ENCODE measurements at places on chromosomes 12 and 14. TPM values are rescaled to one million over a fixed set of nuclear protein-coding genes. Genes with fewer than 3 reads are reported as not detected.

- no peak for DNase-seq
These were observed 10.3 kb downstream of the CLMN start for GRCh38 chr14:95309261-95310051.

GRCh38 chr12:50050410-50051098, 6.8 kb upstream of the ASIC1 start:
- DNase-seq = peak; percentile 93

DNA sequence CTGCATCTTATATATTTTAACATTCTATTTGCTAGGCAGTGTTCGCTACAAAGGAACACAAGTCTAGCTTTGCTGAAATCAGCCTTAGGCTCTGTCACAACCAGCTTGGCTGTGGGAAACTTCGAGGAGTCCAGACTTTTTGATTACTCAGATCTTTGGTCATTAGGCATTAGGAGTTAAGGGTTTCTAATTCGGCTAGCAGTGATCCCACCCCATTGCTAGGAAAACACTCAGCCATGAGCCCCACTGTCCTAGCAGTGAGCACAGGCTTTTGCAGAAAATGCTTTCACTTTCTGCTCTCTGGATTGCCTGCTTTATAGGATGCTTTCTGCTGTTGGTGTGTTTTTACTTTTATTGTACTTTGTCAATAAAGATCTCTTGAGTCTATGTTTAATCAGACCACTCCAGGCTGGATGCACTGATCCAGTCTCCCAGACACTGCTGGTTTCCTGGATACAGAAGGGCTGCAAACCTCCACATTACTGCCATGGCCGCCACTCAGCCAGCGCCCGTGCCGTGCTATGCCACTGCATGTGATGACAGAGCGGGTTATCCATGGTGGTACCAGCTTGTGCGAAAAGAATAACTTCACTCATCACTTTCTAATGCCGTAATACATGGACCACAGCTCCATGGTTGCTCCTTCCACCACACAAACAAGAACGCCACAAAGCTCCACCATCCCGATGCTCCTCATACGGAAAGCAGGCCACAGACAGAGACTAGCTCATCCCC, 41.0 kb upstream of the PYGL start:
- no peak for DNase-seq

DNA sequence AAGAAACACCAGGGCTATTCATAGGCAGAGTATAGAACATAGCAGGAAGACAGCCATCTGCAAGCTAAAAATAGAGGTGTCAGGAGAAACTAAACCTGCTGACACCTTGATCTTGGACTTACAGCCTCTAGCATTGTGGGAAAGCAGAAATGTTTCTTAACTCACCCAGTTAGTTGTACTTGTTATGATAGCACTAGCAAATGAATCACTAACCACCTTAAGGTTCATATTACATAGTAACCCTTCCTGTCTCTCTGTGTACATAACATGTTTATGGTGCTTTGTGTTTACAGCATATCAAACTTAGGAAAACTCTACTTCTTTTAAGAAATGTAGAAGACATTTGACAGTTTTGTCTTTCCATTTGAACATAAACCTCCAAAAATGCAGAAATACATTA, 1031.3 kb downstream of the FSCB start:
- DNase-seq = no peak

- DNase-seq = no peak
These were observed 744.9 kb upstream of the MGAT4C start for GRCh38 chr12:87001102-87001501.

DNA sequence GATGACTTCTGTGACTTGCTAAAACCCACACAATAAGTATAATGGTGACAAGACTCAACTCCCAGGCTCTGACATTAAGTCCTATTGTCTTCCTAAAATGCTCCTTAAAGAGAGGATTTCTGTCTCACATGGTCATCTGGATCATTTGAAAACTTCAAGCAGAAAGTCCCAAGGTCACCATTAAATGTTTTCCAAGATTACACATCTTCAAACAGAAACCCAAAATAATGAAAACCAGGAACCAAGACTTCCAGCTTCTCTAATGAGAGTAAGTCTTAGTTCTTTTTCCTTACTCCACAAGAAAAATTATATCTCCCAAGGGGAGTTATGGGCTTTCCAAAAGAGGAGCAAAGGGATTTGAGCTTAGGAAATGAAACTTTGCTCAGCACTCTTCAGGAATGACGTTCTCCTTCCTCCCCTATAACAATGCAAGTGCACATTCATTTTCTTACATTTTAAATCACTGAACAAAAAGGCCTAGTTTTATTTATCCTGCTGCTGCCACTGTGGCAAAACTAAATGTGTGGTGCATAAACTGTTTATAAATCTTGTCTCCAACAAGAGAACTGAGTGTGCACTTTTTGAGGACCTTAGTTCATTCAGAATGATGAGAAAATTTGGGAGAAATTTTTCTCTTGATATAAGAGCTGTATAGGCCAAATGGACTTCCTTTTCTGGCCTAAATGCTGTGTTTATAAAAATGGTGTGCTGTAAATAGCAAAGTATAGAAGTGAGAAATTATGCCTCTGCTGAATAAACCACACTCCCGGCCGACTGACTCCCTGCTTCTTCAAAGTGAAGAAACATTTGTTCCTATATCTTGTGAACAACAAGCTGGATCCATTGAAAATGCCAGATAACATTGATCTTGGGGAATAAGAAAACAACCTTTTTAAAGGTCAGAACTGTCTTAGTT, 148.4 kb upstream of the PLEKHG7 start:
- DNase-seq = no peak

GRCh38 chr12:19185262-19185929, 55.9 kb downstream of the PLEKHA5 start:
- no peak for DNase-seq

- no peak for DNase-seq
These were observed 134.0 kb downstream of the ANO6 start for GRCh38 chr12:45349916-45350315.

- peak; percentile 96 for DNase-seq
These were observed at the start of gene RNF212B for GRCh38 chr14:23237772-23238594. Gene RNF212B (plus strand): TSS chr14:23237936. CDS start chr14:23240346, 2,410 bp downstream.

- DNase-seq = no peak
These were observed 8.7 kb upstream of the CKAP4 start for GRCh38 chr12:106256524-106256923.

DNA sequence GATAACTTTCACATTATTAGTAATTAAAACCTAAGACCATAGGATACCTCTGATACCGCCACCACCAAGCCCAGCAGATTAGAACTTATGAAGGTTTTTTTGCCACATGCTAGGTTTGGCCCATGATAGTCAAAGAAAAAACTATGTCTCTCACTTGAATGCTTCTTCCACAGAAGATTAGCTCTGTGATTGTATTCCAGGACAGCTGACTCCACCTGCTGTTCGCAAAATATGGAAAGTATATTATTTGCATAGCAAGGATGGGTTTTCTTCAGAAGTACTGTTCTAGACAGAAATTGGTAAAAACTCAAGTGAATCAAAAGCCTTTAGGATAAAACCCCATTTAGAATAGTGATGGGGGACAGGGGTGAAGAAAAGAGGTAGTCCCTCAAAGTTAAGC, 42.2 kb downstream of the PPFIBP1 start:
- no peak for DNase-seq

DNA sequence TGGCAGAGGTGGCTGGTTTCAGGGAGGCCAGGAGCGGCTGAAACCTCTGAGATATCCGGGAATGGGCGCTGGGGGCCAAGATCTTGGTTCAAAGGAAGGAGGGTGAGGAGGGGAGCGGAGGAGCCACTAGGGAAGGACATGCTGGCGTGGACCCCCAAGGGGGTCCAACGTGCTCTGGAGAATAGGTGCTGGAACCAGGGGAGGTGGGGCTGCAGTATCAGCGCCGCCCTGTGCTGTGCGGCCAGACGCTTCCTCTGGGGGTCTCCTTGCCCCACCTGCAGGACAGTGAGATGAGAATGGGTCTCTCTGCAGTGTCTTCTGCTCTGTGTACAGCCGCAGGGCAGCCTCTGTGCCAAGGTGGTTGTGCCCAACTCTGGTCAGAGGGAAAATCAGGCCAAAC, 2.5 kb downstream of the FAM181A start:
- DNase-seq = no peak

DNA sequence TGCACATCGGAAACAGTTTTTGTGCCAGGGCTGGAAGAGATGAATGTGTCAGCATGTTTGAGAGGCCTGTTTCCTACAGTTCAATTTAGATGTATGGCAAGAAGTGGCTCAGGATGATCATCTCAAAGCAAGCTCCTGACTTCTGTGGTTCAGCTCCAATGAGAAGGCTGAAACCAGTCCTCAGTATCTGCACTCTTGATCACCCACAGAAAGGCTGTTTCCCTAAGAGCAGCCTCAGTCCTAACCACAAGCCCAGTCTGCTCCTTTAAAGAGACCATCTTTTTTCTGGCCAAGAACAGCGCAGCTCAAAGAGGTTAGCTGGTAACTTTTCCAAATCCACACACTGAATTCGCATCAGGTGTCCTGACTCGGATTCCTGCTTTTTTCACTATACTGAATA, 19.2 kb downstream of the CSRP2 start:
- DNase-seq = no peak

DNA sequence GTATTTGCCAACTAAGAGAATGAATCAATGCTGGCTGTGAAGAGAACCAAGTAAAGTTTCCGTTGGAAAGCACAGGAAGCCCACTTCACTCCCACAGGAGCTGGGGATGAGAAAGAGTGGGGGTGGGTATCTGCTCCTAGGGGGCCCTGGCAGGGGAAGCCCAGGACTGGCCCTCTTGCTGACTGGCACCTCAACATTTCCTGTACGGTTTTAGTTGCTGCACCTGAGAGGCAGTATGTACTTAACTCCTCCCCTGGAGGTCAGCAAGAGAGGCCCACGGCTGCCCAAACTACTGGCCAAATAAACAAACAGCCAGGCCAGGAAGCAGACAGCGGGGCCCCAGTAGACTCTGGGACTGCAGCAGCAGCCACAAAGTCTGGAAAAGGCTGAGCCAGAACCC, 33.8 kb upstream of the VWF start:
- DNase-seq = no peak

GRCh38 chr14:93137864-93138263, 22.1 kb upstream of the ITPK1 start:
- no peak for DNase-seq

GRCh38 chr12:92191061-92191460, 45.4 kb upstream of the BTG1 start:
- no peak for DNase-seq

DNA sequence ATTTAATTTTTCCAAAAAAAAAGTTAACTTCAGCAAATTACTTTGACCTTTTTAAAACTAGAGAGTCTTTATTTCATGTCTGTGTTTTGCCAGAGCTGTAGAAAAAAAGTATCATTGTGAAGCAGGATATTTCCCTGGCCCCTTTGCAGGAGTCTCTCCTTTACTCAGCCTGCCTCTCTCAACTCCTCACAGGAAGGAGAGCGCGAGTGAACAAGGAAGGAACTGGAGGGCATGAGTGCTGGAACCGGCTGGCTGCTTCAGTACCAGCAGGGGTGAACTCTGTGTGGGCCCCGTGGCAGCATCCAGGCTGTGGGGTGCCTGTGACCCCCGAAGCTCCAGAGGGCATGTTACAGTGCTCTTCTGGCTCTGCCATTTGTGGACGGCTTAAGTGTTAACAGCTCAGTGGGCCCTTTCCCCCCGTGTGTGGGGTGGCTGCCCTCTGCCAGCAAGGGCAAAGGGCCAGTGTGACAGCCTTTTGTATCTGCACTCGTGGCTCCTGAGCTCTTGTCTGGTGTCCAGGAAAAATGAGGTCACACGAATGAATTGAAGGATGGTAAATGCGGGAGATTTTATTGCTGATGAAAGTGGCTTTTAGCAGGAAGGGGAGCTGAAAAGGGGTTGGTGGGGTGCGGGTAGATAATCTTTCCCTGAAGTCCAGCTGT, 76.6 kb upstream of the KCNH3 start:
- no peak for DNase-seq

DNA sequence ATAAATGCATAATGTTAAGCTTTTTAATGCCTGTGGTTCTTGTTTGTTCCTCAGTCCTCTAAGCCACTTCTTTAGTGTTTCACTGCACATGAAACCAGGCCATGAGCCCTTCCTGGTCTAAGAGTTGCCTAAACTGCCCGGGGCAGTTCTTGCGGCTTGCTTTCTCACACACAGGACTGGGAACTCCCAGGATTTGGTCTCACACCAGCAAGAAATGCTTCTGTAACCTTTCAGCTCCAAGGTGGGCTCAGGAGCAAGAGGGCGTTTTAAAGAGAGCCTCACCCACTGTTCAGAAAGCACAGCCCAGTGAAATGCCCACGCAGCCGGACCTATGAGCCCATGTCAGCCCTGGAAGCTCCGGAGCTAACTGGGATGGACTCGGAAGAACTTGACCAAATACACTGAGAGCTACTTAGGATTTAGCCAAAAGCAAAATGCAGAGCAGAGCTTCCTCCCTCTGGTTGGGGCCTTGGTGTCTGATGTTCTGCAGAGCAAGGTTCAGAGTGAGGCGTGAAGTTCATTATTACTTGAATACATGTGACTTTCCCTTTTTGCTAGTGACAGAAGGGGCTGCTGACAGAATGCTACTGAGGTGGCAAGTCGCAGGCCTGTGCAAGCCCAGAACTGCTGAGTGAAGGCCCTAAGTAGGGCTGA, 23.4 kb downstream of the SLC25A29 start:
- no peak for DNase-seq

DNA sequence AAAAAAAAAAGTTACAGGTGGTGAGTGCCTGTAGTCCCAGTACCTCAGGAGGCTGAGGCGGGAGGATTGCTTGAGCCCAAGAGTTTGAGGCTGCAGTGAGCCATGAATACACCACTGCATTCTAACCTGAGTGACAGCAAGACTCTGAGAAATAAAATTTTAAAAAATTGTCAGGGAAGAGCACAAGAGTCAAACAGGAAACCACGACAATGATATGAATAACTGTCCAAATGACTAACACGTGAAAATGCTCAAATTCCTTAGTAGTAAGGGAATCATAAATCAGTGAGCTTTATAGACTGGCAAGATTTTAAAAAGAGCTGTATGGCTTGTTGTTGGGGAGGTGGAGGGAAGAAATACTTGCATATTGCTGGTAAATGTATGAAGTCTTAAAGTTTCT, 12.9 kb upstream of the ASPG start:
- no peak for DNase-seq

ZNF268 gene
- total RNA-seq = 15.4 TPM

TAS2R9 gene
- not detected for total RNA-seq

TMEM132C gene
- total RNA-seq = 2.0 TPM

DPY19L2 gene
- 0.95 TPM for total RNA-seq

CLEC14A gene
- total RNA-seq = 25.8 TPM

MMP14 gene
- total RNA-seq = 135 TPM

PLA2G1B gene
- not detected for total RNA-seq

CCDC197 gene
- not detected for total RNA-seq

C14orf180 gene
- 0.98 TPM for total RNA-seq

HAL gene
- total RNA-seq = 289 TPM

NDUFA12 gene
- 124 TPM for total RNA-seq

CLEC2A gene
- total RNA-seq = 66.5 TPM

CLEC1B gene
- total RNA-seq = not detected

OTOGL gene
- total RNA-seq = 0.06 TPM

AHSA1 gene
- 98.7 TPM for total RNA-seq

AGAP2 gene
- 1.6 TPM for total RNA-seq

Data from lower leg skin (tissue), 4 donors.